ENCODE measurements at places on chromosomes 16 and 17.

DNA sequence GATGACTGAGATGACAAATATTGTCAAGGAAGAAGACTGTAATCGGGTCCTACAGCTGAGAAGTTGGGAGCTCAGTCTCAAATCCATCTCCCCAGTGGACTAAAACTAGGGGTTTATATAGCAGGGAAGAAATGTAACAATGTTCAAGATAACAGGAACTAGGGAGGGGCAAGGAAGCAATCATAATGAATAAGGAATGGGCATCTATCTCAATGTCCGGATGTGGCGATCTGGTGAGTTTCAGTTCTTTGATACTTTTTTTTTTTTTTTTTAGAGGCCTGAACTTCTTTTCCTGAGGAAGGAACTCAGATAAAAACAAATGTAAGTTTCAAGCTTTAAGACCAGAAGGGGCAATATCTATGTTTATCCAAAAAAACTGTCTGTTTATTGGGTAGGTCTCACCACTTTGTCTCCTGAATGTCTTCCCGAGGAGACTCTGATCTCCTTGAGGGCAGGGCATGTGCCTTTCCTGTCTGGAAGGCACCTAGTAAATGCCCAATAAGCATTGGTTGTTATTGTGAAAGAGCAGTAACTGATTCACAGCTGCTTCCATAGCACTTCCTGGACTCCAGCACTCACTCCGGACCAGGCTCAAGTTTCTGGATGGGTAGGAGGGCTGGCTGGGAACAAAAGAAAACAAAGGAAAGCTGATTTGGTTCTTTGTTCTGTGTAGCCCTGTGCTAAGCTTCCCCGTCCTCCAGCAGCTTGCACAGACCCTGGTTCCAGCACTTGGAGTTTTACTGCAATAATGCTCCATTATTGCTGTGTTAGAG is 51.9 kb downstream of the MEOX1 start:
- no peak for DNase-seq

GRCh38 chr17:59837308-59838051 is 55.3 kb downstream of the TUBD1 start:
- DNase-seq = peak; percentile 39

- no peak for DNase-seq
These were observed 12.4 kb downstream of the STX1B start for GRCh38 chr16:30997725-30998711.

DNA sequence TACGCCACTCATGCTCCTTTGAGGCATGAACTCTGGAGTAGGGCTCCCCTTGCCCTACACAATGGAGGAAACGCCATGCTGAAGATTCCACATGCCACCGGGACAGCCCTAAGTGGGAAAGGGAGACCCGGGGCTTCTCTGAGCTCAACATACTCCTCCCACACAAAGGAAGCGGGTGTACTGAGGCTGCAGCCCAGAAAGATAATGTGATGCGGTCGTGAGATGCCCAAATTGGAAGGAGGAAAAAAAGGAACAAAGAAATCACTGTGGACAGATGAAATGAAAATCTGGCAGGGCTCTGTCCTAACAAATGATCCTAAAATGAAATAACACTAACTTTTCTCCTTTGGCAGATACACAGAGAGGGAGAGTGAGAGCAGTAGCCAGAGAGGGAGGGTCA is 182.1 kb downstream of the ZFHX3 start:
- DNase-seq = no peak

DNA sequence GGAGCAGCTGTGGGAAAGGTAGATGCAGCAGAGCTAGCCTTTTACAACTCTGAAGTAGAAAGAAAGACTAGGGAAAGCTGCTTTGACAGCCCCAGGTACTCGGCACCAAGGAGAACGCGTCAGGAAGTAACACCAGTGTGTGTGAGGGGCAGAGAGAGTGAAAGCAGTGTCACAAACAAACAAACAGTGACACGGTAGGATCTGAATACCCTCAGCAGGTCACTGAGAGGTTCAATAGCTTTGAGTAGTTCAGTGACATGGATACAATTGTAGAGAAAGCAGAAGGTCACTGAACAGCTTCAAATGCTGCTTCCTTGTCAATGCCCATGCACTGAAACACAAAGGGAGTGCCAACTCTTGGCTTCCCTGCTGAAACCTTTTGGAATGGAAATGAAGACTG is 150.3 kb upstream of the C17orf78 start:
- DNase-seq = no peak

DNA sequence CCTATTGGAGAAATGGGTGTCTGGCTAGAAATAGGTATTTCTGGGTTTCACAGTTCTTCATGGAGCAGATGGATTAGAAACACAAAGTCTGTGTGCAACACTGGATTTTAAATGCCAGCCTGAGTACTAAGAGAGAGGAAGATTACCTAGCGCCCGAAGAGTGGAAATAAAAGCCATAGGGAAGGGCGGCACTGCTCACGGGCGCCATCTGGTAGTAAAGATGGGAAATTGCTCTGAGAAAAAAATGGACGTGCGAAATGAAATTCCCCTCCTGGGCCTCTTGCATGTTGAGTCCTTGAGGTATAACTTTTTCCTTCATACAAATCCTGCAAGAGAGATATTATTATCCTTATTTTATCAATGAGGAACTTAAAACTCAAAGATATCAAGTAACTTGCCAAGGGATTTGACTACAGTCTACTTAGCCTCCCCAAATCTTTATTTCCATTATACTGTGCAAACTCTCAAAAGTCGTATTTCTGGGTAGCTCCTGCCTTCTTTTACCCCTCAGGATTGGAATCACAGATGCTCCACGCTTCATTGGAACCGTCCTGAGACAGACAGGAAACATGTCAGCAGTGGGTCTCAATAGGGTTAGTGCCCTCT is 72.8 kb downstream of the MMD start:
- peak; percentile 15 for DNase-seq

GRCh38 chr17:34527136-34527907 is 52.1 kb upstream of the TMEM132E start:
- no peak for DNase-seq

GRCh38 chr17:67800495-67800928 is 24.8 kb upstream of the BPTF start:
- peak; percentile 14 for DNase-seq

- no peak for DNase-seq
These were observed at the start of gene CLDN9 for GRCh38 chr16:3012828-3013420. CLDN9 (plus strand) TSS chr16:3012923; CDS start chr16:3013363, 440 bp downstream.

GRCh38 chr17:42005166-42005565 is 12.1 kb downstream of the DNAJC7 start:
- no peak for DNase-seq

DNA sequence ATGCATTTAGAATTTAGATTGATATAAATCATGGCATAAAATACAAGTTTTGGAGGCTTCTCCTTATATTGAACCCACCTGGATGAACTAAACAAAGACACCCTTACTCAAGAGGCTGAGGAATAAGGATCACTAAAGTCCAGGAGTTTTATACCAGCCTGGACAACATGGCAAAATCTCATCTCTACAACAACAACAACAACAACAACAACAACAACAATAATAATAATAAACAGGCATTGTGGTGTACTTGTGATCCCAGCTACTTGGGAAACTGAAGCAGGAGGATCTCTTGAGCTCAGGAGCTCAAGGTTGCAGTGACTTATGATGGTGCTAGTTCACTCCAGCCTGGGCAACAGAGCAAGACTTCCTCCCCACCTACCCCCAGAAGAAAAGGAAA is 558.0 kb downstream of the TOX3 start:
- DNase-seq = no peak

DNA sequence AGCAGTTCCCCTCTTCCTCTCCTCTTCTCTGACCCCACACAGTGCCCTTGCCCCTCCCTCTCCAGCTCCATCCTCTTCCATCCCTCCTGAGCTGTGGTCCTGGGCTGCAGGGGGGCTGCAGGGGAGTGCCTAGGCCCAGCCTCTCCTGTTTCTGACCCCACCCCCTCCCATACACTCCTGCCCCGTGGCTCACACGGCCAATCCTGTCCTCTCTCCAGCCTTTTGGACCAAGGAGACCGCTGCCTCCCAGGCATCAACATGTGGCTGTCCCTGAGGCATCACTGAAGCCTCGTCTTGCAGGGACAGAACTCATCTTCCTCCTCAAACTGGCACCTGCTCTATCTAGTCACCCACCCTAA is 6.7 kb downstream of the CLUH start:
- no peak for DNase-seq

DNA sequence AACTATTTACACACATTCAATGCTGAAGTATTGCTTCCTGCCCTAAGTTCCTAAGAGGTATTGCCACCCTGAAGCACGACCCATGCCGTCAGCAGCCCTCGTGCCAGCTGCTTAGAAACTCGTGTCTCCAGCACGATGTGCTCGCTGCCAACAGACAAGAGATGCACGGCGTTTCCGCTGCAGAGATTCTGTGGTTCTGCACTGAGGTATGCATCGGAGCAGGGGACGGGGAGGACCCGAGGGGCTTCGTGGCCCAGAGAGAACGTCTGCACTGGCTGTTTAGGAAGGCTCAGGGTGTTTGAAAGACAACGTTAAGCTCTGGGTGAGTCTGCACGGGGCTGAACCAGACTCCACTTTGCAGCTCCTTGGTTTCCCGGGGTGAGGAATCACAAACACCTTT is 82.7 kb upstream of the CREBBP start:
- peak; percentile 9 for DNase-seq

DNA sequence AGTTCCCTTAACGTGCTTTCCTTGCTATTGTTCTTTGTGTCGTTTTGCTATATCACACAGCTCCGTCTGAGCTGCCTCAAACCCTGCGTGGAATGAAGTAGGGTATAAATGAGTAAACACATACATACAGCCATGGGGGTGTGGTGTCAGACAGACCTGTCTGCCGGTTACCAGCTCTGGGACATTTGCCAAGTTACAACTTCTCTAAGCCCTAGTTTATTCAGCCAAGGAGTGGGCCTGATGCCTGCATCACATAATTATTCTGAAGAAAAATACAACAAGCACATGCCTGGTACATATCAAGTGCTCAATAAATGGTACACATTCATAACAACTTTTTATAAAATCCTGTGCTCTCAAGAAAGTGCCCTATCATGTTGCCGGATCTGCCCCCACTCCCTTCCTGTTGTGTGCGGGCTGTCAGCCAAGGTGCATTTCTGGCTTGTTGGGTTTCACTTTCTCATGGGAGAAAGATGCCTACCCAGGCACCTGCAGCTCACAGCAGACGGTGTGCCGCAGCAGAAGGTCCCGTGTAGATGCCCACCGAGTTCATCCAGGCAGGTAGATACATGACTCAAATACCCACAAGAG is 30.5 kb downstream of the SMPD3 start:
- DNase-seq = peak; percentile 46

GRCh38 chr16:86714166-86714565 is 135.8 kb downstream of the FOXL1 start:
- DNase-seq = no peak

DNA sequence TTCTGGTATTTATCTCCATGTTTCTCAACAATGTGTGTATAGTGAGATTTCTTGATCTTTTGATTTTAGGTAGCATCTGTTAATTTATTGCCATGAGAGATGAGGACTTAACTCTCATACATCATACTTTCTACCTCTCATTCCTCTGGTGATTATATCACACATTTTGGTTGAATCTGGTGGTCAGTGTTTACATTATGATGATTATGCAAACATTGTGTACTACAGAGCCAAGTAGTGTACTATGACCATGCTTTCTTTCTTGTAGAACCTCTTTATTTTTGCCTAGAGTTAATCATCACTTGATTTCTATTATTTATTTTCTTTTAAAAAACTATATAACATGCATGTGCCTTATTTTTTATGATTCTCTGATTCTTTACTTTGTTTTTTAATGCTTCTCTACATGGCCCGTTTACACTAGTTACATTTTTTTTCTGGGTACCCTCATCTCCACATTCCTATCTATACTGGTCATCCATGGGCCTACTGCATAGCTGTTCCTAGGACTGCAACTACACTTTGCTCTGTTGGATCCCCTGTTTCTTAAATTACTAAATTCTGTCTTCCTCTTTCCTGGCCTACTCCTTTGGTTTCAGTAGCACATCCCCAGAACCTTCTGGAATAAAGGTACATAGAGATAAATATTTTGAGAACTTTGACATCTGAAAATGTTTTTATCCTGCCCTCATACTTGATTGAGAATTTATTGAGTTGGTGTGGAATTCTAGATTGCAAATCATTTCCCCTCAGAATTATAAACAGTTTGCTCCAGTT is 63.0 kb upstream of the LRRC37A3 start:
- DNase-seq = no peak

- DNase-seq = no peak
These were observed 3.7 kb downstream of the CD300C start for GRCh38 chr17:74542166-74542565.

DNA sequence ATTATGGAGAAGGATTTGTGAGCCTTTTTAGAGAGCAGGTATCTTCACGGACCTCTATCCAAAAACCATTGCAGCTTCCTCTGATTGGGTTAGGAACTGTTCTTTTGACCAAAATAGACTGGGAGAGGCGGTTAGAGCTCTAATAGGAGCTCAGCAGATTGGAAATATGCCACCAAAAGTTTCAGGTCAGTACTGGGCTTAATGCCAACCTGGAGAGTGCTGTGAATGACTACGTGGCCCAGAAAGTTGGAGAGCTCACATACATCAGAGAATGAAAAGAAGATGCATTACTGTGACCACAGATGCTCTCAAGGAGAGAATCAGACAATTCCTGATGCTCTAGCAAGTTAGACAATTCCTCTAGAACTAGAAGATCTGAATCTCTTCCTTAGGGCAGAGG is 86.5 kb downstream of the ABCA8 start:
- DNase-seq = no peak

DNA sequence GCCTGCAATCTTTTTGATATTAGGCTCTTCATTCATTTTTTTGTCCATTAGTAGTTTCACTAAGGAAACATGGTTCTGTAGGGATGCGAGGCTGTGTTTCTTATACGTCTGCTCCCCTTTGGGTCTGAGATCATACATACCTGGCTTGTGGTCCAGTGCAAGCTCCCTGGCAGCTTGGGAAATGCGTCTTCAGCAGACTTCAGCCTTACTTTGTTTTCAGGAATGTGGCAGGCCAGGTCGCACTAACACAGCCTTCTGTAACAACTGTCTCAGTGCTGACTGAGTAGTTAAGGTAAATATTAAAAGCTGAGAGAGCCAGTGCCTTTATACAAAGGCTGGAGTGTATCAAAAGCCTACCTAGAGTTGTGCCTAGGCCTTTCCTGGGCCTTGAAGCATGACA is 970.5 kb upstream of the EEF2KMT start:
- no peak for DNase-seq

DNA sequence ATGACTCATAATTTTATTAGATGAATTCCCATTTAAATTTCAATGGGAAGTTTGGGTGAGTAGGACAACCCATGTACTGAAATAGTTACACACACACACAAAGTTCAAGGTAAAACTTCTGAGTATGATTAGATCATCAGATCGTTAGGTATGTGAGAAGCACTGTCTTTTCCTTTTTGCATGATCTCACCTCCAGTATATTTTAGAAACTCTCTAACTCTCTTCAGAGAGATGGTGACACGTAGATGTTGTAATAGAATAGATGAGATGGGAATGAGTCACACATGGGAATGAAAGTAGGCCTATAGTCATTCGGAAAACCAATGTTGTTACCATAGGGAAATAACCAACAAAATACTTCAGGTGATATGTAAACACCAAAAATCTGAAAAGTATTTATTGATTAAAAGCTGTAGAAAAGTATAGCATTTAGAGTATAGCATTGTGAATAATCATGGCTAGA is 22.2 kb downstream of the KRT23 start:
- DNase-seq = no peak

Data from activated T-helper 9 cell treated with anti-CD3 and anti-CD28 coated beads, Interleukin-2, amount 50 U/mL, for 16 hours (primary cell).